ENCODE measurements at places on chromosomes 16 and 17.

- no peak for DNase-seq
Observed at GRCh38 chr16:64545768-64546167, 576.1 kb downstream of the CDH11 start.

- no peak for DNase-seq
Observed at GRCh38 chr16:56289862-56290261, 98.6 kb downstream of the GNAO1 start.

- DNase-seq = no peak
Observed at GRCh38 chr17:10458701-10459100, 10.7 kb downstream of the MYH4 start.

- peak; percentile 76 for DNase-seq
Observed at GRCh38 chr17:65278050-65278819, 141.1 kb downstream of the RGS9 start.
